Aorta (tissue), 5 donors: ENCODE measurements at places on chromosomes 6 and 20. TPM values are rescaled to one million over a fixed set of nuclear protein-coding genes. Genes with fewer than 3 reads are reported as not detected.

- DNase-seq: no peak
Measured at GRCh38 chr6:48184648-48185047, 73.7 kb upstream of the PTCHD4 start.

- no peak for DNase-seq
Measured at GRCh38 chr6:90484903-90485302, 102.0 kb downstream of the MAP3K7 start.

GRCh38 chr6:130381459-130382380 lies 15.9 kb downstream of the TMEM200A start:
- no peak for DNase-seq

DNA sequence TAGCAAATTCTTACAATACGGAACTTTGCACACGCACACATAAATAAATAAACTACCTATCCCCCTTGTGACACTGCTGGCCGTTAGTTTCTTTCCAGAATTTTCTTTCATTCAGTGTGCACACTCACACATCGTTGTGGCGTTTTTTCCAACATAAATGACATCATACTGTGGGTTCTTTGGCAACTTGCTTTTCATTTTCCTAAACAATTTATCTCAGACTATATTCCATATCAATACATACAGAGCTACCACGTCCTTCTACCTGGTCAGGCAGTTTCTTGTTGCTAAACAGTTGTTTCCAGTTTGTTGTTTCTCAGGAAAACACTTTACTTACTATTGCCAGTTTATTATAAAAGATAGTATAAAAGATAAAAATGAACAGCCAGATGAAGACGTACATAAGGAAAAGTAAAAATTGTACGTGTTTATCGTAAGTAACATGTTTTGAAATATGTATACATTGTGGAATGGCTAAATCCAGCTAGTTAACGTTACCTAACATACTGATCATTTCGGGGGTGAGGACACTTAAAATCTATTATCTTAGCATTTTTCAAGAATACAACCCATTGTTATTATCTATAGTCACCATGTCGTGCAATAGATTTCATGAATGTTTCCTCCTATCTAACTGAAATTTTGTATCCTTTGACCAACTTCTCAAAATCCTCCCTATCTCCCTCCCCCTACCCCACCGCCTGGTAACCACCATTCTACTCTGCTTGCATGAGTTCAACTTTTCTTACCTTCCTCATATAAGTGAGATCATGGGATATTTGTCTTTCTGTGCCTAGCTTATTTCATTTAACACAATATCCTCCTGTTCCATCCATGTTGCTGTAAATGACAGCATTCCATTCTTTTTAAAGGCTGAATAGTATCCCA lies 1.2 kb upstream of the TP53RK start:
- DNase-seq: no peak

The CLDN20 gene
- not detected for total RNA-seq

GRCh38 chr6:57254055-57254717 lies 32.1 kb upstream of the RAB23 start:
- no peak for DNase-seq

The BNIP5 gene
- total RNA-seq: not detected

DNA sequence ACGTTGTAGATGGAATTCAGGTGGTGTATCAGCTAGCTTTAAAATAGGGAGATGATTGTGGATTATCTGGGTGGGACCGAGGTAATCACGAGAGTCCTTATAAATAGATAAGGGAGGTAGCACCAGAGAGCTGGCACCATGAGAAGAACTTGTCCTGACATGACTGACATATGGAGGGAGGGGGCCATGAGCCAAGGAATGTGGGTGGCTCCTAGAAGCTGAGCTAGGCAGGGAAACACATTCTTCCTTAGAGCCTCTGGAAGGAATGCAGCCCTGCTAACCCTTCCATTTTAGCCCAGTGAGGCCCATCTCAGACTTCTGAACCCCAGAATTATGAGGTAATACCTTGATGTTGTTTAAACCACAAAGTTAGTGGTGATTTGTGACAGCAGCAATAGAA lies 321.1 kb upstream of the SULF2 start:
- DNase-seq: no peak

- no peak for DNase-seq
Measured at GRCh38 chr20:54368570-54368969, 106.8 kb upstream of the DOK5 start.

DNA sequence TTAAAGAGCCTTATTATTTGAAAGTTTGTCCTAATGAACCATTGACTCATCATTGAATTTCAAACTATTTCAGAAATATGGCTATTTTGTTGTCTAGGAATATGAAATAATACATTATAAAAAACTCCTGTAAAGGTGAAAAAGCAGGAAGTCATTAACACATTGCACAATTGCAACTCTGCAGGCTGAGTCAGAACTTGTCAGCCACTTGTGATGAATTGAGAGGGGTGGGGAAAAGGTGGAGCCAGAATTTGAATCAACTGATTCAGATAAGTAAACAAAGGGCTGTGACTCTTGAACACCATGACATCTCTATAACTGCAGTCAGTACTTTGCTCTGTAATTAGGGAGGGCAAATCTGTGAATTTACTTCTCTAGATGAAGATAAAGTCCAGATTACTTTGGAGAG lies 6.0 kb downstream of the C6orf141 start:
- DNase-seq: no peak

- DNase-seq: no peak
Measured at GRCh38 chr6:139944131-139944530, 569.7 kb upstream of the CITED2 start.

- DNase-seq: no peak
Measured at GRCh38 chr6:52575502-52575892, 1.4 kb downstream of the TRAM2 start.

DNA sequence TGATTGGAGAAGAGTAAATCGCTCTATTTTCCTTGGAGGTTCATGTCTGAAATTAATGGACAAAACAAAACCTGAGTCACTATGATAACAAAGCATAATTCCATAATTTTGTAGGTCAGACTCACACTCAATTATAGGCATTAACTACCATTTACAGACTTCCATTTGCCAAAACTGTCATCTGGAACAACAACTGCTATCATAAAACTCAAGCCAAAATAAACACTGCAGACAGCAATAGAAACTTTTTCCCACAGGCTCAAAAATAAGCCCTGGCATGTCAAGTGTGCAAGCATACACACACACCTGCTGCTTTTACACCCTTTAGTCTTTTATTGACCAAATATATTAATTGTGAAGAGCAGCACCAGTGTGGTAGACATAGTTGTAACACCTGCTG lies 7.1 kb downstream of the MRPS10 start:
- no peak for DNase-seq

DNA sequence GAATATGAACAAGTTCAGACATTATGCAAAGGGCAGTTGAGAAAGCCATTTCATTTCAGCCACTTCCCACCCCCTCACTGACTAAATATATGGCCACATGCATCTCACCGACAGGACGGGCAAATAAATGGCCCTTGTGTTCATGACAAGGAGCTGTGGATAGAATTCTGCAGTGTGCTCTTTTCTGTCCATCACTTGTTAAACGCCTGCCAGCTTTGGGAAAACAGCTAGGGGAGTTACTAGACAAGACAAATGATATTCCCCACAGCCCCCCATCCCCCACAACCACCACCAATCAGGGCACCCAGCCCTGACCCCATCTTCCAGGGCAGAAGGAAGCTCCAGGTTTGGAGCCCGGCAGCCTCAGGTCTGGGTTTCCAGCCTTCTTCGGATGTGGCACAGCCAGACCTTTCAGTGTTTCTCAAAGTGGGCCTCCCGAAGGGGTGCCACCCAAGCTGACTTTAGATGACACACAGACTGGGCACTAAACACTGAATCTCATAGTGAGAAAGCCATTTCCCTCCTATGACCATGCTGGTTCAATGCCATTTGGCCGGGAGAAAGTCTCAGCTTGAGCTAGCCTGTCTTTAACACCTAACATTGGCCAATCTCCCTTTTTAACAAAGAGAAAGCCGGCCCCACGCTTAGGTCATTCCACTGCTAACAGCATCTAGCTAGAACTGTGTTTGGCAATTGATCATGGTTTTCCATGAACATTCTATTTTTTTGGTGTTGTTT lies 4.0 kb upstream of the RIPOR3 start:
- DNase-seq: no peak

DNA sequence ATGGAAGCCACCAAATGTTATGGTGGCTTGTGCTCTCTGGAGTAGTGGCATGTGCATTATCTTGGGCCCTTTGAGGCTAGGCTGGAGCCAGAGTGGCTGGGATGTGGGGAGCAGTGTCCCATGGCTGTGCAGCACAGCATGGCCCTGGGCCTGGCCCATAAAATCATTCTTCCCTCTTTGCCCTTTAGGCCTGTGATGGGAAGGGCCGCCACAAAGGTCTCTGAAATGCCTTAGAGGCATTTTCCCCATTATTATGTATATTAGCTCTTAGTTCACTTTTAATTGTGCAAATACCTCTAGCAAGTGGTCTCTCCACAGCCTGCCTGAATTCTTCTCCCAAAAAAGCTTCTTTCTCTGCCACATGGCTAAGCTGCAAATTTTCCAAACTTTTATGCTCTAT lies 297.3 kb upstream of the IRAK1BP1 start:
- no peak for DNase-seq

The C2 gene
- total RNA-seq: 46.6 TPM

The MCCD1 gene
- not detected for total RNA-seq

DNA sequence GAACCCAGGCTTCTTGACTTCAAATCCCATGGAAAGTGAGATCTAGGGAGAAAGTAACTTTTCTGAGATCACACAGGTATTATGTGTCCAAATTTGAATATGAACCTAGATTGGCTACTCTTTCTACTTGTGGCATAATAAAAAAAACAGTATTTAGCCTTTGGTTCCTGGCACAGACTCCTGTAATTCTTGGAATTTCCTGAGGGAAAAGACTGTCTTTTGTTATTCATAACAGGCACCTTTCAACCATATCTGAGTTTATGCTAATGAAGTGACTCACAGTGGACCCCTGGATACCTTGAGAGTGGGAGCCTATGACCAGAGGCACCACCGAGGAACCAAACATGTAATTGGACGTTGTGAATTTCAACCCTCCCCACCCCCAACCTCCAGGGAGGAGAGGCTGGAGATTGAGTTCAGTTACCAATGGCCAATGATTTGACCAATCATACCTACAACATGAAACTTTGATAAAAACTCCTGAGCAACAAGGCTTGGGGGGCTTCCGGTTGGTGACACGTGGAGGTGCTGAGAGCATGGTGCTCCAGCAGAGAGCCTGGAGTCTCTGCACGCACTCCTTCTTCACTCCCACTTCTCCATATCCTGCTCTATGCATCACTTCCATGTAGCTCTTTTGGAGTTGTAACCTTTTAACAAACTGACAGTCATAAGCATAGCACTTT lies 48.8 kb downstream of the LAMA4 start:
- no peak for DNase-seq

- DNase-seq: no peak
Measured at GRCh38 chr6:39876826-39877225, 57.4 kb downstream of the MOCS1 start.

The EPB41L1 gene
- total RNA-seq: 38.6 TPM

GRCh38 chr6:356828-357251 lies 34.7 kb upstream of the IRF4 start:
- DNase-seq: no peak

The ZBTB46 gene
- 17.4 TPM for total RNA-seq

The SRSF12 gene
- total RNA-seq: 1.6 TPM

The TNF gene
- 1.9 TPM for total RNA-seq

GRCh38 chr6:33602180-33602579 lies 18.9 kb upstream of the ITPR3 start:
- no peak for DNase-seq

The BEND6 gene
- 5.5 TPM for total RNA-seq

The PNPLA1 gene
- total RNA-seq: not detected

- no peak for DNase-seq
Measured at GRCh38 chr6:135739288-135739687, 112.2 kb upstream of the PDE7B start.

DNA sequence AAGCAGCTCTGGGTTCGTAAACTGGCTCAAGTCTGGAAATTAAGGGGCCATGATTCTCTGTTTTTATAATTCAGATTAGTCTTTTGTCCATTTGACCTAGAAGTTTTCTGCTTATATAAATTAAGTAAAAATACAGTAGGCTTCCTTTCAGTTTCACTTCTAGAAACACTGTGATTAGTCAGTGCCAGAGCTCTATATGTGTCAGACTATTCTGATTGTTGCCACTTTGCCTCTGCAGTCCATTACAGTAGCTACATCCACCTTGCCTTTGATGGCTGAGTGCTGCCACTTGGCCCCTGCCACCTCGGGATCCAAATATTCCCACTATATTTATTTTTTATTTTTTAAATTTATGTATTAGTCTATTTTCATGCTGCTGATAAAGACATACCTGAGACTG lies 7.9 kb downstream of the ZC2HC1B start:
- no peak for DNase-seq

DNA sequence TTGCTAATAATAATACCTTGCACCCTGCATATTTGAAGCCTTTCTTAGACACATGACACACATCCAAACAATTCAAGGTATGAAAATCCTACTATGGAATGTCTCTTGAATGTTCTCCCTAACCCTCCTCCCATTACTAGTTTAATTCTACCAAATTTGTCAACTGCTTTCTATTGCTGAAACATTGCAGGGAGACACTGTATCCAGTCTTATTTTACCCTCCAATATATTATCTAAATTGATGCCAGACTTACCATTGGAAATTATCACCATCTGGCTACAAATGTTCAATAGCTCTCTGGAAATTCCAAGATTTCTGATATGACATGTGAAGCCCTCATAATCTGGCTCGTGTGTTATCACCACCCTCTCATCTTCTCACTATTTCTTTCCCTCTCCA lies 1027.3 kb upstream of the CITED2 start:
- DNase-seq: no peak

DNA sequence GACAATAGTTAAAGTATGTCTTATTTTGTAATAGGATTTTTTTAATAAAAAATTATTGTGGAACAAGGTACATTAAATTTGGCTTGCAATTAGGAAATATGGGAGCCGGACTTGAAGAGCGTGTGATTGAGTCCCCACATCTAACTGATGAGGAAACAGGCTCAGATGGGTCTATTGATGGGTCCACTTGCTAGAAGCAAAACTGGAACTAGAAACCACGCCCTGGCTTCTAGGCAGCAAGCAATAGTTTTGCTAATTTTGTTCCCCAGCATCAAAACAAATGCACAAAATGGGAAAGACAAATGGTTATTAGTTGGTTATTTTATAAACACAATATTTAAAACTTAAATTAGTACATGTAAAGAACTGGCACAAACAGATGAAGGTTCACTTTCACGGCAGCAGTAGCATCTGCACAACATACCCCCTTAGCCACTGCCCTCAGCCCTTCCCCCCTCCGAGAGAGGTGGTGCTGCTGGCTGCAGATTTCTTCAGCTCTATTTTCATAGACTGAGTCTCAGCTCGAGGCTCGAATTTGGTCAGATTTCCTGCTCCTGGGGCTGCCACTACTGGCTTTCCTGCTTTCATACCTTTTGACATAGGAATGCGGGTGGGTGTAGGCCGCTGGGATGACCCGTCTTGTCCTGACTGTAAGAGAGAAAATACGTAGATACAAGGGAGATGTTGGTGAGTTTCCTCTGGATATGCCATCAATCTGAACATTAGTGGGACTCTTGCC lies 23.8 kb upstream of the TMEM30A start:
- DNase-seq: no peak
